ENCODE measurements at places on chromosomes 13 and 19.
A peak's percentile ranks its signal among the peaks of the same experiment; 100 is the strongest.

GRCh38 chr13:47796816-47797215 lies 204.3 kb downstream of the SUCLA2 start:
- no peaks in the 10 kb centered on the region for H3K27me3 ChIP-seq
- H3K4me3 ChIP-seq: no peak overlapping the region
- H3K4me1 ChIP-seq: no peaks in the 10 kb centered on the region
- no peak for DNase-seq

- H3K36me3 ChIP-seq: peaks cover 4% of the 10 kb centered on the region
- peaks cover 16% of the 10 kb centered on the region for H3K27me3 ChIP-seq
- peak overlapping the region; percentile 30 for H3K4me3 ChIP-seq
- peaks cover 29% of the 10 kb centered on the region for H3K4me1 ChIP-seq
- peak overlapping the region; percentile 33 for H3K27ac ChIP-seq
- DNase-seq: peak; percentile 67
Observed at GRCh38 chr19:7678971-7679751, 1.5 kb upstream of the TRAPPC5 start.

DNA sequence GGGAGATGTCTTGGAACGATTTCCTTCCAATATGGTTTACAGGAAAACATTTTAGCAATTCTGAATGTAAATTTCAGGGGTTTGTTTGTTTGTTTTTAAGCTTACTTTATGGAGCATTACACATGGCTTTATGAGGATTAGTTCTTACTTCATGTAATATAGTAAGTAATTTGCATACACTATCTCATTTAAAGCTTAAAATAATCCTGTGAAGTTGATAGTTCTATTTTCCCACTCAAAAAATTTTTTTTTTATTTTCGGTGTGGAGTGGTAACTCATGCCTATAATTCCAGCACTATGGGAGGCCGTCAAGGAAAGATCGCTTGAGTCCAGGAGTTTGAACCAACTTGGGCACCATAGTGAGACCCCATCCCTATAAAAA lies 19.0 kb upstream of the KPNA3 start:
- no peaks in the 10 kb centered on the region for H3K36me3 ChIP-seq
- no peak overlapping the region for H3K27ac ChIP-seq
- no peak for DNase-seq
- no peaks in the 10 kb centered on the region for H3K4me1 ChIP-seq
- H3K27me3 ChIP-seq: peaks cover 26% of the 10 kb centered on the region

- no peaks in the 10 kb centered on the region for H3K27me3 ChIP-seq
- no peaks in the 10 kb centered on the region for H3K4me1 ChIP-seq
- no peak for DNase-seq
- H3K36me3 ChIP-seq: no peaks in the 10 kb centered on the region
Observed at GRCh38 chr13:96003304-96003703, 49.9 kb downstream of the UGGT2 start.

DNA sequence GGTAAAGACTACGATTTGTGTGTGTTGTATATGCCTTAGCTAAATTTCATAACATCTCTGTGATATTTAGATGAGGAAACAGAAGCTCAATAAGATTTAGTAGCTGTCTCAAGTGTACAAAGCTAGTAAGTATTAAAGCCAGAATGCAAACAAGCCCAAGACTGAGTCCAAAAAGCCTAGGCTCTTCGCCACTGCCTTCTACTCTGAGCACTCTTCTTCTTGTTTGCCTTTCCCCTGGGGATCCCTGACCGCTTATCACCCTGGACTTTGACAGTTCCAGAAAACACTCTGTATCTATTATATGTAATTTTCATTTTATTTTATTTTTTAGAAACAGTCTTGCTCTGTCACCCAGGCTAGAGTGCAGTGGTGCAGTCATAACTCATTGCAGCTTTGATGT lies 5.8 kb downstream of the TM9SF2 start:
- no peak for DNase-seq
- H3K4me1 ChIP-seq: peaks cover 54% of the 10 kb centered on the region
- H3K36me3 ChIP-seq: peaks cover 48% of the 10 kb centered on the region
- no peak overlapping the region for H3K4me3 ChIP-seq
- no peaks in the 10 kb centered on the region for H3K27me3 ChIP-seq
- H3K27ac ChIP-seq: peak overlapping the region; percentile 19

- no peak overlapping the region for H3K4me3 ChIP-seq
- peaks cover 28% of the 10 kb centered on the region for H3K4me1 ChIP-seq
- DNase-seq: no peak
- no peaks in the 10 kb centered on the region for H3K27me3 ChIP-seq
- H3K27ac ChIP-seq: no peak overlapping the region
Observed at GRCh38 chr13:21014502-21015170, 46.8 kb downstream of the LATS2 start.

DNA sequence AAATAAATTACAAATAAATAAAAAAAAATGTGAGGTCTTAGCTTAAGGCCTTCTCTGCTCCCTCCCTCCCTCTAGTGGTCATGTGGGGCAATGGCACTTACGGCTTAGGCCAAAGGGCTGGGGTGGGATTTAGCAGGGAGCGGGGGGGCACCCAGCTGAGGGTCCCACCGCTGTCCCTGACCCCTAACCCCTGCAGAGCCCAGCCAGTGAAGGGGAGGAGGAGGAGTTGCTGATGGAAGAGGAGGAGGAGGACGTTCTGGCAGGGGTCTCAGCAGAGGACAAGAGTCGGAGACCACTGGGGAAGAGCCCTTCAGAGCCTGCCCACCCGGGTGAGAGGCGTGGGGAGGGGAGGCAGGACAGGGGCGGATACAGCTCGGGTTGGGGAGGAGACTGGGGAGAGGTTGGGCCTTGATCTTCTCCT lies 9.3 kb downstream of the MPND start:
- peak overlapping the region; percentile 75 for H3K27ac ChIP-seq
- H3K27me3 ChIP-seq: no peaks in the 10 kb centered on the region
- no peak overlapping the region for H3K4me3 ChIP-seq
- H3K4me1 ChIP-seq: no peaks in the 10 kb centered on the region

DNA sequence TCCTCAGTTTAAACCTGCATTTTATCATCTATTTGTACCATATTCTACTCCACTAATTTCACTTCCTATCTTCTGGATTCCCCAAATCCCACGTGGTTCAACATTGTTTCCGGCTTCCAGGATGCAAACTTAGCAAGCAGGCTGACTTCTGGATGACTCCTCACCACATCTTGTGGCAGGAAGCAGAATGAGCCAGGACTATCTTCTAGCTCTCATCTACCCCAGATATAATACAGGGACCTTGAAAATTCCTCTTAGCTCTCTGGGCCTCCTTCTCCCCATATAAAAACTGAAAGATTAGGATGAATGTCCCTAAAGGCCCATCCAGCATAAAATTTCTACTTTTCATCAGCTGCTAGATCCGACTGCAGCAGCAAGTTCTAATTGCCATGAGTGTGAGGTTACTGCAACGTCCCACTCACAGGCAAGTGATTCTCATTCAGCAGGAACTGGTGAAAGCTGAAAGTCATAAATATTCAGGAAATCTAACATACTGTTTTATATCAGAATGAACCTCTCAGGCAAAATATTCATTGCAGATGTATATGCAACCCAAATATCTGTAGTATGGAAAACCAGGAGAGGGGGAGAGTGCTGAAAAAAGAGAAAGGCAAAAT lies 93.4 kb downstream of the KCTD12 start:
- peaks cover 3% of the 10 kb centered on the region for H3K27me3 ChIP-seq
- no peaks in the 10 kb centered on the region for H3K4me1 ChIP-seq
- no peak overlapping the region for H3K4me3 ChIP-seq
- DNase-seq: no peak
- no peak overlapping the region for H3K27ac ChIP-seq
- H3K36me3 ChIP-seq: no peaks in the 10 kb centered on the region

DNA sequence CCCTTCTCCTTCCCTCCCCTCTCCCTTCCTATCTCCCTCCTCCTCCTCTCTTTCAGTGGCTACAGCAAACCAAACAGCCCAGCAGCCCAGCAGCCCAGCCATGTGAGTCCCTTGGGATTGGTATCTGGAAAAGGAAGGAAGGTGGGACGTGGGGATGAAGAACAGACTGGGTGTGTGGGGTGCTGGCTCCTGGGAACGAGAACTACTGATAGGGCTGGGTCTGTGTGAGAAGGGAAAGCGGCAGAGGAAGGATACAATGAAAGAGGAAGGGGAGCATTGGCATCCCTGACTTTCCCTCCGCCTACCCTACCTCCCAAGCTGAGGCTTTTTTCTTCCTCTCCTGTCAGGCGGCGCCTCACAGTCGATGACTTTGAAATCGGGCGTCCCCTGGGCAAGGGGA lies 863 bp downstream of the AURKC start:
- no peak overlapping the region for H3K4me3 ChIP-seq
- H3K4me1 ChIP-seq: no peaks in the 10 kb centered on the region
- no peak for DNase-seq
- peaks cover 2% of the 10 kb centered on the region for H3K36me3 ChIP-seq
- no peaks in the 10 kb centered on the region for H3K27me3 ChIP-seq

DNA sequence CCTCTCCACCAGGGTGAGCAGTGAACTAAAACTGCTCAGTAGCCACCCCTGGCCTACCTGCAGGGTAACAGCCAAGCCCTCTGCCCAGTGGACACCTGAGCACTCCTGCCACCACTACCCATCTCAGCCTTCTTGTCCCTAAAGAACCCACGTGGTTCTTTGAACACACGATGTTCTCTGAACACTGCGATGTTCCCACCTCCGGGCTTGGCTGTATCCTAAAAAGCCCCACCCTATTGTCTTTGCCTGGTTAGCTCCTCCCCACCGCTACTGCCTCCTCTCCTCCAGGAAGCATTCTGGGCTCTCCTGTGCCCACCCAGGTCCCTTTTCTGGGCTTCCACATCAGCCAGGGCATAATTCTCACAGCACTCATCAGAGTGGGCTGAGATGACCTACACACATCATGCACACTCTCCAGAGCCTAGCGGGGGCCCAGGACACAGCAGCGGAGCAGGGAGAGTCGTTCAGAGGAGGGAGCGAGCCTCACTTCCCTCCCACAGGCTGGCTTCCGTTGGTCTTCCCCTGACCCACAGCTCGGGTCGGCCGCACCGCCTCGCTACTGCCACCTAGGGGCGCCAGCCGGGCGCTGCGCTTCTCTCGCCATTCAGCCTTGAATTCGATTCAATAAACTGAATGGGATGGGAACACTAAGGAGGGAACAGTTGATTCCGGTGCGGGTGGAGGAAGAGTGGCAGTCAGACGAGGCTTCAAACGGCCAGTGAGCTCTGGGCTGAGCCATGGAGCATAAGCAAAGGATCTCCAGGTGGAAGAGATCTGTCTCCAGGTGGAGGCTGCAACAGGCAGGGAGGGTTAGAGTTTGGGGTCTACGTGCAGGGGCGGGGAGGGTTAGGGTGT lies 3.2 kb downstream of the ELAVL1 start:
- DNase-seq: peak; percentile 79
- peaks cover 11% of the 10 kb centered on the region for H3K36me3 ChIP-seq
- peak overlapping the region; percentile 75 for H3K4me3 ChIP-seq
- peaks cover 31% of the 10 kb centered on the region for H3K4me1 ChIP-seq
- no peaks in the 10 kb centered on the region for H3K27me3 ChIP-seq

DNA sequence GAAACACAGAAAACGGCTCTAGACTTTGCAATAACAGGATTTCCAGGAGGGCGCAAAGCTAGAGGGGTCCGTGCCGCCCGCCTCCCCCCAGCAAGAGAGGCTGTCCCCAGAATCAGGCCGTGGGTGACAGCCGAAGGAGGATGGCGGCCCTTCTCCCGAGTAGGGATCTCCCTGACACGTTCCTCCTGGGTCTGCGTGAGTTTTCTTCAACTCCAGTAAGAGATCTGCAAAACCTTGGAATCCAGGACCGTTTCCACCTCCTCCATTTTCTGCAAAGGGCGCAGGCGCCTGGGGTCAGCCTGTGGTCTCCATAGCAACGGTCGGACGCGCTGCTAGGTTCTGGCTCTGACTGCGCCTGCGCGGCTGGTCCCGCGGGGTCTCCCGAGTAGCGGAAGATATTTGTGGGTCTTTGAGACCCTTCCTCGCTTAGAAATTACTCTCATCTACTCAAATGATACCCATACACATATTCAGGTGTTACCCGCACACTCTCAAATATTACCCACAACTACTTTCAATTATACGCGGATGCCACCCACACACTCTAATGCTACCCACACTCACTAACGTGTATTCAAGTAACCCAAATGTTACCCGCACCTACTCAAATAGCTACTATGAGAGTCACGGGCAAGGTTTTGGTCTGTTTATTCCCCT lies 2.1 kb downstream of the PNMA8C start:
- peaks cover 72% of the 10 kb centered on the region for H3K27me3 ChIP-seq
- no peaks in the 10 kb centered on the region for H3K36me3 ChIP-seq
- H3K27ac ChIP-seq: no peak overlapping the region
- peak; percentile 29 for DNase-seq
- peak overlapping the region; percentile 60 for H3K4me3 ChIP-seq
- H3K4me1 ChIP-seq: peaks cover 26% of the 10 kb centered on the region

DNA sequence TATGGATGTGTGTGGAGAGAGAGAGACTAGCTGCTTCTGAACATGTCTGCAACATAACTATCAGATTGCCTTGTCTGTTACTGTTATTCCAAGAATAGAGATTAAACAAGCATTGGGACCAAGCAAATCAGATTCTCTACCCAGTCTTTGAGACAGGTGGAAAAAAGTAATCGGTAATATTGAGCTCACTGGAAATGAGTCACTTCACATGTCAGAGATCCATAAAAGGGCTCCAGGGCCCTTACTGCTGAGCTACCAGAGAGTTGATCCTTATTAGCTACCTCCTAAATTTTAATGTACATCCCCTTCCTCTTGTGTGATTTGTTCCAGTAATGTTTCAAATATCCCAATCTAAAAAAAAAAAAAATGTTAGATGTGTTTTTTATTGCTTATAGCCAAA lies 2118.0 kb downstream of the PCDH9 start:
- no peak overlapping the region for H3K27ac ChIP-seq
- DNase-seq: no peak
- no peaks in the 10 kb centered on the region for H3K27me3 ChIP-seq
- H3K4me3 ChIP-seq: no peak overlapping the region

- peaks cover 74% of the 10 kb centered on the region for H3K4me1 ChIP-seq
- H3K4me3 ChIP-seq: peak overlapping the region; percentile 81
- H3K27ac ChIP-seq: peak overlapping the region; percentile 93
- no peaks in the 10 kb centered on the region for H3K27me3 ChIP-seq
- peaks cover 23% of the 10 kb centered on the region for H3K36me3 ChIP-seq
Observed at GRCh38 chr13:99044764-99045163, 66.9 kb upstream of the DOCK9 start.

GRCh38 chr19:45947926-45948325 lies 25.7 kb downstream of the NOVA2 start:
- no peak overlapping the region for H3K4me3 ChIP-seq
- peaks cover 11% of the 10 kb centered on the region for H3K27me3 ChIP-seq
- no peak for DNase-seq
- peaks cover 4% of the 10 kb centered on the region for H3K4me1 ChIP-seq

DNA sequence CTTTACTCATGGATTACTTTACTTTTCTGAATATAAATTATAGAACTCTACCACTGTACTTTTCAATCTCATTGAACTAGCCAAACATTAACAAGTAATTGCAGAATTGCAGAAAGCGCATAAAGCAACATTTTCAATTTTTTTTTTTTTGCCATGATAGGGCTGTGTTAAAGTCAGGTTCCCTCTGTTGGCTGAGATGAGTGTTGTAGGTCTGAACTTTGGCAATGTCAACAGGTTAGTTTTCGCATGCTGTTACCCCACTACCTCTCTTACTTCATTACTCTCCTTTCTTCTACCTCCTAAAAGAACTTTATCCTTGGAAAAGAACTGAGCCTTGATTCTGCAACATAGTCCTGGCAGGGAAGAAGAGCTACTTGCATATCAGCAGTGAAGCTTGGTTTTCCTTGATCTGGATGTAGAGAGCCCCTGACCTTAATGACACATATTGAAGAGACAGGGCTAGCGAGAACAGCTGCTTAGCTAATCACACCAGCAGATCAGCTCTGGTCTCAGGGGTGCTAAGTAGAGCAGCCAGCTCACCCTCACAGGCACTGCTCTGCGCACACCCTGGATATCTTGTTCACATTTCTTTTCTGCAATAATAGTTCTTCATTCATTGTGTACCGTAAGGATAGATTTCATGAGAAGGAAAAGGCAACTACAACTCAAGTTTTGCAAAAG lies 119.5 kb downstream of the FLT1 start:
- H3K4me3 ChIP-seq: no peak overlapping the region
- H3K27ac ChIP-seq: no peak overlapping the region
- H3K4me1 ChIP-seq: no peaks in the 10 kb centered on the region
- no peak for DNase-seq

All from T-helper 2 cell treated with Interferon-gamma antibody and Interleukin-4, amounts not matched to agents 5 μg/mL and 100 μg/mL, for 36 hours (primary cell).